ENCODE measurements at places on chromosomes 5 and 9.

DNA sequence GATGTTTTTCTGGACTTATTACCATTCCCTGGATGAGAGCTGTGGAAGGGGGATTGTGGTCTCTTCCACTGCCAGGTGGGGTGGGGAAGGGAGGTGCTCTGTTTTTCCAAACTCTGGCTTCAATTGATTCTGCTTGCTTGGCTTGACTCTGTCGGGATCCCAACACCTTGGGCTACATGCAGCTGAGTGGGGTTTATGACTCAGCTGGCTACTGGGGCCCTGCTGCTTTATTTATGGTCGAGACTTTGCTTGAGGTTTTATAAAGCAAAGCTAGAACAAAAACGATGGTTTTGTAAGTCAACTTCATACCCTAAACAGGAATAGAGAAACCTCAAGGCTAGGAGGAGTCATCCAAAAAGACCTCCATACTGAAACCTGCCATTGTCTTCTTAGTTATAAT lies 76.3 kb downstream of the AOPEP start:
- peaks cover 80% of the 10 kb centered on the region for H3K4me1 ChIP-seq
- no peak overlapping the region for H3K4me3 ChIP-seq

GRCh38 chr9:131503626-131504465 lies 1.1 kb downstream of the POMT1 start:
- H3K27ac ChIP-seq = peak overlapping the region; percentile 88
- DNase-seq = no peak
- peak overlapping the region; percentile 95 for H3K4me3 ChIP-seq
- peaks cover 15% of the 10 kb centered on the region for H3K4me1 ChIP-seq
- H3K27me3 ChIP-seq = no peaks in the 10 kb centered on the region

GRCh38 chr5:82367930-82368329 lies 89.8 kb upstream of the RPS23 start:
- no peaks in the 10 kb centered on the region for H3K36me3 ChIP-seq
- H3K4me1 ChIP-seq = peaks cover 20% of the 10 kb centered on the region
- H3K27ac ChIP-seq = peak overlapping the region; percentile 72
- no peak overlapping the region for H3K4me3 ChIP-seq
- H3K27me3 ChIP-seq = peaks cover 7% of the 10 kb centered on the region

DNA sequence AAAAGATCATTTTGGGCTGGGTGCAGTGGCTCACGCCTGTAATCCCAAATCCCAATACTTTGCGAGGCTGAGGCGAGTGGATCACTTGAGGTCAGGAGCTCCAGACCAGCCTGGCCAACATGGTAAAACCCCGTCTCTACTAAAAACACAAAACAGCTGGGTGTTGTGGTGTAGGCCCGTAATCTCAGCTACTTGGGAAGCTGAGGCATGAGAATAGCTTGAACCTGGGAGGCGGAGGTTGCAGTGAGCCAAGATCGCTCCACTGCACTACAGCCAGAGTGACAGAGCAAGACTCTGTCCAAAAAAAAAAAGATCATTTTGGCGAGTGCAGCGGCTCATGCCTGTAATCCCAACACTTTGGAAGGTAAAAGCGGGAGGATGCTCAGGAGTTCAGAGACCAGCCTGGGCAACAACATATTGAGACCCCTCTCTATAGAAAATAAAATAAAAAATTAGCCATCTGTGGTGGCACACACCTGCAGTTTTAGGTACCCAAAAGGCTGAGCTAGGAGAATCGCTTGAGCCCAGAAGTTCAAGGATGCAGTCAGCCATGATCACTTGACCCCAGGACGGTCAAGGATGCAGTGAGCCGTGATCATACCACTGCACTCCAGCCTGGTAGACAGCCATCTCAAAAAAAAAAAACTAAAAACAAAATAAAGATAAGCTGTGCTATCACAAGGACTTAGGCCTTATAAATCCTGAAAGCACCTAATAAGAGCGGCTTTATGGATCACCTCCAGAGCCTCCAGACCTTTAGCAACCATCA lies 16.2 kb downstream of the PPP2CA start:
- H3K4me3 ChIP-seq = no peak overlapping the region
- H3K4me1 ChIP-seq = peaks cover 11% of the 10 kb centered on the region
- H3K27ac ChIP-seq = peak overlapping the region; percentile 56
- H3K36me3 ChIP-seq = peaks cover 22% of the 10 kb centered on the region
- no peak for DNase-seq

DNA sequence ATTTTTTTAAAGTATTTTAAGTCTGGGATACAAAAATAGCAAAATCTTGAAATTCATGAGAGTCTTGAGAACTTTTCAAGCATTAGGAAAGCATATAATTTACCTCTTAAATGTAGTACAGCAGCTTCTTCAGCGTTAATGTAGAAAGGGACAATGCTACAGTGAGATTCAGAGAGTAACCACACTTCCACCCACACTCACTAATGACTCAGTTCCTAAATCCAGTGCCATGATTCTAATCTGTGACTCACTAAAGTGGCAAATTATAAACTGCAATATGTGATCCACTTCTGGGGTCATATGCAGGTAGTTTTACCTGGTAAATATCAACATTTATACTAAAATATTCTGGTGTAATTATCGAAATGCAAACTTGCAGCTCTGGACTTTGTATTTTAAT lies 434.5 kb upstream of the TUSC1 start:
- H3K27ac ChIP-seq = no peak overlapping the region
- no peaks in the 10 kb centered on the region for H3K36me3 ChIP-seq
- H3K4me3 ChIP-seq = no peak overlapping the region
- H3K4me1 ChIP-seq = no peaks in the 10 kb centered on the region
- DNase-seq = no peak
- no peaks in the 10 kb centered on the region for H3K27me3 ChIP-seq

DNA sequence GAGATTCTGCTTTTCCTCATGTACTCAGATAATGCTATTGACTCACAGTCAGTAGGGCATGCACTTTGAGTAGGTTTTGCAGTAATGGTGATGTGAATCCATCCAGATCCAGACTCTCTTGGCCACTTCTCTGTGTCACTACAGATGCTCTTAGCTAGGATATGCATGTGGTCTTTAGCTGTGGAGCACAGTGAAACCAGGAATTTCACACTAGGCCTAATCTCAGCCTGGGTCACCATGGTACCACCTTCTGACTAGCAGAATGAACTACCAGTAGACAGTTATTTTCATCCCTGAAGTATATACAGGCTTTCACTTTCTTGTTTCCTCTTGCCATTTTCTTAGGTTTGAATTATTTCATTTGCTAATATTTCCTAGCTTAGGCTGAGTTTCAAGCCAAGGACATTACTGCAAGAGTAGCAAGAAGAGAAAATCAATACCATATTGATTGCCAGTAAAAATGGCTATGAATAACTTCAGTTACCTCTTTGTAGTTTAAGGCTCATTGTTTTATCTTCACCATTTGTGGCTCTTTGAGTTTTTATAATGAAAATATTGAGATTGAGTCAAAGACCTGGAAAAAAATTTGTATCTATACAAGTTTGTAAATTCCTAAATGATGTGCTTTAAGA lies 28.4 kb upstream of the CSNK1G3 start:
- peaks cover 2% of the 10 kb centered on the region for H3K27me3 ChIP-seq
- DNase-seq = no peak
- H3K4me1 ChIP-seq = peaks cover 4% of the 10 kb centered on the region
- H3K4me3 ChIP-seq = no peak overlapping the region
- no peaks in the 10 kb centered on the region for H3K36me3 ChIP-seq

GRCh38 chr9:94945197-94946144 lies 219.0 kb downstream of the AOPEP start:
- DNase-seq = no peak
- H3K4me3 ChIP-seq = no peak overlapping the region
- no peaks in the 10 kb centered on the region for H3K27me3 ChIP-seq
- H3K4me1 ChIP-seq = peaks cover 26% of the 10 kb centered on the region

GRCh38 chr5:7610531-7611177 lies 214.7 kb downstream of the ADCY2 start:
- no peaks in the 10 kb centered on the region for H3K27me3 ChIP-seq
- H3K36me3 ChIP-seq = no peaks in the 10 kb centered on the region
- DNase-seq = no peak
- H3K4me1 ChIP-seq = peaks cover 6% of the 10 kb centered on the region
- no peak overlapping the region for H3K4me3 ChIP-seq
- H3K27ac ChIP-seq = no peak overlapping the region

GRCh38 chr9:27396495-27396894 lies 99.5 kb upstream of the EQTN start:
- DNase-seq = no peak
- H3K27me3 ChIP-seq = no peaks in the 10 kb centered on the region
- H3K4me1 ChIP-seq = peaks cover 58% of the 10 kb centered on the region
- peak overlapping the region; percentile 64 for H3K27ac ChIP-seq
- no peaks in the 10 kb centered on the region for H3K36me3 ChIP-seq
- H3K4me3 ChIP-seq = no peak overlapping the region

- H3K27ac ChIP-seq = no peak overlapping the region
- H3K4me1 ChIP-seq = peaks cover 1% of the 10 kb centered on the region
- no peaks in the 10 kb centered on the region for H3K36me3 ChIP-seq
- no peaks in the 10 kb centered on the region for H3K27me3 ChIP-seq
- H3K4me3 ChIP-seq = no peak overlapping the region
Observed at GRCh38 chr5:169350759-169351240, 49.9 kb upstream of the SLIT3 start.

DNA sequence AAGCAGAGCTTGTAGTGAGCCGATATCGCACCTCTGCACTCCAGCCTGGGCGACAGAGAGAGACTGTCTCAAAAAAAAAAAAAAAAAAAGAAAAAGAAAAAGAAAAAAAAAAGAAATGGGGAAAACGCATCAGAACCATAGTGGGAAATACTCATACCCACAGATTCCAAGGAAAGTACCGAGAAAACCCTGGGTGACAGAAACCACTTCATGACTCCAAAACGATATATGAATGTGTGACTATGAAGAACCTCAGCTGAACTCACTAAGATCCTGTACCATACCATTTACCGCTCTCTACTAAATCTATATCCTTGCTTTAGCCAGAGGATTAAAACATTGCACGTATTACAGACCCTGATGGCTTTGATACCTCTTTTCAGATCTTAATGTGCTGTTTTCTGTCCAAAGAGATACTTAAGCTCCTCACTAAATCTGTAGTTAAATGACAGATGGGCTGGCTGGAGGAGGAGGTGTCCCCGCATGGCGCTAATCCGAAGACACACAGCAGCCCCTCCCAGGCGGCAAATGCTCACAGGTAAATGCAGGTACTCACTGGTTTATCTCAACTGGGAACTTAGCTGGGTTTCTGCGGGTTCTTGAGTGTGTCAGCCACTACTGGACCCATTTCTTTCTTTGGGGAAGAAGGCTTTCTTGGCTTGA lies 2.8 kb downstream of the LPCAT1 start:
- H3K4me1 ChIP-seq = peaks cover 26% of the 10 kb centered on the region
- no peak overlapping the region for H3K27ac ChIP-seq
- peaks cover 4% of the 10 kb centered on the region for H3K36me3 ChIP-seq
- no peak for DNase-seq
